H54 (cell line): ENCODE measurements at places on chromosomes 2 and 18.
A peak's percentile ranks its signal among the peaks of the same experiment; 100 is the strongest.

GRCh38 chr2:160630801-160631590 lies 137.4 kb upstream of the RBMS1 start:
- DNase-seq = no peak

- no peak for DNase-seq
These were observed 395.6 kb downstream of the ARHGAP15 start for GRCh38 chr2:143524559-143525401.

GRCh38 chr2:61993422-61994024 lies 88.0 kb downstream of the COMMD1 start:
- DNase-seq = peak; percentile 24

- DNase-seq = no peak
These were observed 426.1 kb upstream of the FANCL start for GRCh38 chr2:58667137-58667774.

GRCh38 chr2:121202541-121203310 lies 82.3 kb downstream of the TFCP2L1 start:
- peak; percentile 23 for DNase-seq

DNA sequence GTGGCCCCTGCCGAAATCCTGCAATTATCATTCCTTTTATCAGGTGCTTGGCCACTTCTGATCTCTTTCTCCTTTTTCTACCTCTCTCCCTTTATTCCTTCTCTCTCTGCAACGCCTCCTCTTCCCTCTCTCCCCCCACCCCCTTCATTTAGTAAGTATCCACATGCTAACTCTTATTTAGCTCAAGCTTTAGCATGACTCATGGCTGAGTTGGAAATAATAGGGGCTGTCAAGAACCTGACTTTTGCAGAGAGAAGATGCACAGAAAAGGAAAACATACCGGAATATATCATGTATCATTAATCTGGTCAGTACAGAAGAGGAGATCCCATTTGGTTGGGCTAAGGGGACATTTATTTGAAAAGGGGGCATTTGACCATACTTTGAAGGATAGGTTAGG lies 33.1 kb downstream of the FAM171B start:
- no peak for DNase-seq

DNA sequence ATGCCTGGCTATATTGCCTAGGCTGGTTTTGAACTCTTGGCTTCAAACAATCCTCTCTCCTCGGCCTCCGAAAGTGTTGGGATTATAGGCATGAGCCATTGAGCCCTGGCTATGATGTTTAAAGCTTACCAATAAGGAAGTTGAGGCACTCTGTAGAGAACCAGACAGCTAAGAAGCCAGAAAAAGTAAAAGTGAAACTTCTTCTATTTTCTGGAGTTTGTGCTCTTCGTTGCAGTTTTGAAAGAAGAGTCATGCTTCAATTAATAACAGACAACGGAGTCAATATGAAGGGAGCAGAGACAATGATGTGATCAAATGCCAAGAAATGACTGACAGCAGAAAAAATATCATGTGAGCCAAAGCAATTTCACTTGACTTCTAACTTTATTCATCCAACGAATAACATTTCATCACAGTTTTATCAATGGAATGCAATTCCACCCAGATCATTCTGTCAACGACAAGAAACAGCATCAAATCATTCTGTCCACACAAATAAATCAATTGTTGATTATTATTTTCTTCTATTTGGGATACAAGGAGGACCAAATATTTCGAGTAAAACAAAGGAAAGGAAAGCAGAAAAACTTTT lies 175.5 kb upstream of the CELF4 start:
- DNase-seq = no peak

DNA sequence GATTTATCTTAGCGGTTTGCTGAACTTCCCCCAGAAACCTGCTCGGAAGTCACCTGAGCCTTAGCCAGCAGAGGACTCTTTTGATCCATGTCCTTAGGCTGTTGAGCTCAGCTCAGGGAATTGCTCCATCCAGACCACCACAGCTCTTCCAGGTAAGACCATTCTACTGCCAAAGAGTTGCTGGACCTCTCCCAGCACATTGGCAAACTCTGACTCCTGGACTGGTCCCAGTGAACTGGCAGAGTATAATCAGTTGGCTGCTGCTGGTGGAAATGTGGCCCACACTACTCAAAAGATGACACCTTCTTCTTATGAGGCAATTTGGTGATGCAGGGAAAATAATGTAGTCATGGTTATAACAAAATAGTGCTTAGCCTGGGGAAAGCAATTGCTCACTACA lies 308.8 kb upstream of the FIGN start:
- no peak for DNase-seq

- DNase-seq = no peak
These were observed 14.4 kb downstream of the OTOF start for GRCh38 chr2:26463244-26464192.

DNA sequence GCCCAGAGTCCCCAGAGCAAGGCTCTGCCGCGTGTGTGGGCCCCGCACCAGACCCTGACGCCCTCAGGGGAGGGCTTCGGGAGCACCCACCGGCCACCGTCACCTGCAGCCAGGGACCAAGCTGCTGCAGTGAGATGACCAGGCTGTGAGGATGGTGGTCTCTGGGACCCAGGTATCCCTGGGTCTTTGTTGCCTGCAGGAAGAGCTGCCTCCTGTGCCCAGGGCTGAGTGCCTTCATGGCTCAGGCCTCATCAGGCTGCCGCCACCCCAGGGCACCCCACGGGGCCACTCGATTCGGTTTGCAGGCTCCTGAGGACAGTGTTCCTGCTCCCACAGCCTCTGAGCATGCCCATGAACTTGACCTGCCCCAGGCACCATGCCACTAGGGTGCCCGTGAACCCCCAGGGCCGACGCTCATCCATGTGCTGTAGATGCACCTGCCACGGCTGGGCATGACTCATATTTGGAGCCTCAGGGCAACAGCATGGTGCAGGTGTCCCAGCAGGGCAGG lies 109.8 kb downstream of the FAM210A start:
- no peak for DNase-seq

GRCh38 chr2:155696571-155696970 lies 636.0 kb downstream of the NR4A2 start:
- no peak for DNase-seq

DNA sequence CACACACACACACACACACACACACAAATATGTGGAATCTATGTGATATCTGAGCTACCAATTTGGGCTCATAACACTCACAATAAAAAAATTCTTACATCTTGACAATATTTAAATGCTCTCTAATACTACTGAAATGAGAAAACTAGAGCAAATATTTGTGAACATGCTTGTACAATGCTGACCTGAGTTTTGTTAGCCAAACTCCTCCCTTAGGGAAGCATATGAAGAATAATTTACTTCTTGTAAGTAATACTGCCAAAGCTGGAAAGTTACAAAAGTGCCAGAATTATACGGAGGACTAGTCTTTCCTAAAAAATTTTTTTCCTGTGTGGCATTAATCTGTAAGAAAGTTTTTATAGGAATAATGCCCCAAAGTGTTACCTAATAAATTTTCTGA lies 18.5 kb downstream of the MBD2 start:
- DNase-seq = no peak

- no peak for DNase-seq
These were observed 72.5 kb downstream of the VAPA start for GRCh38 chr18:9986156-9986930.

- no peak for DNase-seq
These were observed 80.6 kb downstream of the ARHGAP15 start for GRCh38 chr2:143209570-143210445.

DNA sequence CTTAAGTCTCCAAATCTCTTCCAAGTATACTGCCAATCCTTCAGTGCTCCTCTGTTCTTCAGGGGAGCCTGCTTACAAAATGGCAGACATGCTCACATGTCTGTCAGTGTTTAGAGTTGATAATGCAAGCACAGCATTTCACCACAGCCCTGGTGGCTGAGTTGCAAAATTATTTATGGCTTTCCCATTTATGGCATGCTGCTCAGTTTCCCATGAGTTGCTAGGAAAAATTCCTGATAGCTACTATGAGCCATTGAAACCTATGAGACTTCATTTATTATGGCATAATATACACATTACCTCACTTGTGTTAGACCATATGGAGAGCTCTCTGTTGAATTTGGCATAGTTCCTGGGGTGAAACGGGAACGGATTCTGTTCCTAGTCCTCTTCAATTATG lies 448.7 kb upstream of the TCF4 start:
- no peak for DNase-seq

- no peak for DNase-seq
These were observed 249.0 kb downstream of the EXOC6B start for GRCh38 chr2:72576861-72577260.

DNA sequence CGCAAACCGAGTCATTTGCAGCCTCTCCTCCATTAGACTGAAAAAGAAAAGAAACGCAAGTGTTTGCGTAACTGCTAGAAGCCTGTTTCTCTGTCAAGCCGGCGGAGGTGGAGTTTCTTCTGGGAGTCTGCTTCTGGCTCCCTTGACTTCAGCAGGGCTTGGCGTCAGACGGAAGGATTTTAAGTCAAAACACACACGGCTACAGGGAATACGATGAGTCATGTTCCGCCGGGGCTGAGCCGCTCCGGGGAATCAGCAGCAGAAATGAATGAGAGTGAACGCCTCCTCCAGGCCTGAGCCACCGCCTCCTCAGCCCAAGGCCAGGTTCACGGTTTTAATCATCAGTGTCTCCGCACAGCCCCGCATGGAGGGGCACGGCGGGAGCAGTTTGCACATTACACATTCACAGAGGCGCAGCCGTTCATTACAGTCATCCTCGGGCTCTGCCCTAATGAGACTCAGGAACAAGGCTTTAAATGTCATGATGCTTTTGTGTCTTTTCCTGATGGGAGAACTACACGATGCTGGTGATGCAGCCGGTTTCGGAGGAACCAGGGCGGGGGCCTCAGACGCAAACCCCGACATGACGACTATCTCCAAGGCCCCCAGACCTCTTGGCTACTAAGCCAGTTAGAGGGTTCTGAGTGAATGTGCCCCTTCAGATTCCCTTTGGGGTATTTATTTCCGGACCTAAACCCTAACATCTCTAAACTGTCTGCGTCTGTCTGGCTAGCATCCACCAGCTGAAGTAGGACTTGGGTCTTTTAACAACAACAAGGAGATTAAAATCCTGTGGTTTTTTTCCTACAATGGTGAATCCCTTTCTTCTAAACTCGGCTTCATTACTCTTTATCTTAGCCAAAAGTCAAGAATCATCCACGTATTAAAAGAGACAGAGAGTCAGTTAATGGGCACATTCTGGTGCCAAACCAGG lies 11.1 kb upstream of the SCG2 start:
- DNase-seq = peak; percentile 90

DNA sequence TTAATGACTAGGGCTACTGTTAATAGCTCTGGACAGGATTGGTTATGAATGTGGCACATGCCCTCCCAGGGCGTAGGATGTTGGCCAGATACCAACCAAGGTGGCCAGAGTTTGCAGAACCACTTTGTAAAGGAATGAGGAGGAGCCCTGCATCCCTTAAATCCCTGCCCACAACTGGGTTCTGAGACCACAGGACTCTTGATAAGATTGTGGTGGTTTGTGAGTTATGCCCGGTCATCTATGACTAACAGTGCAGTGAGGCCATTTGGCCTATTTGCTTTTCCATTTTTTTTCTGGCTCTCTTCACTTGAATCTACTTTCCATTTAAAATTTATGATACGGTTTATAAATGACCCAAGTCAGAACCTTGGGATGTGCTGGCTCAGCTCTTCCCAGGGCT lies 294.5 kb downstream of the PRKCE start:
- DNase-seq = no peak

- DNase-seq = no peak
These were observed 91.5 kb downstream of the ACTR2 start for GRCh38 chr2:65319072-65319673.

DNA sequence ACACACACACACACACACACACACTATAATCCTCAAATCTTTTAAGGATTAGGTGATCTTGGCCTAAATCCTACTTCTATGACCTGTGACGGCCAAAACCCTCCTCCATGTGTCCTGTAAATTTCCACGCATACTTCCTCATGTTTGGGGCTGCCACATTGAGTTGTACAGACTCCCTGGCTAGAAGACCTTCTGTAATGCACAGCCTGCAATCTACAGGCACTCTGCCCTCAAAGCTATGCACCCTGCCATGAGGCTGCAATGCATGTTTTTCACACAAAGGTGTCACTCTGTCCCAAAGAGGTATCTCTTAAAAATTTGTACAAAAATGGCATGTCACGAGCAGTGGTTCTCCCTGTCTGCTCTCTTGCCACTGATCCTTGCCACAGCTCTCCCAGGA lies 26.4 kb upstream of the B4GALT6 start:
- no peak for DNase-seq
